ENCODE measurements at places on chromosomes 16 and 17.

DNA sequence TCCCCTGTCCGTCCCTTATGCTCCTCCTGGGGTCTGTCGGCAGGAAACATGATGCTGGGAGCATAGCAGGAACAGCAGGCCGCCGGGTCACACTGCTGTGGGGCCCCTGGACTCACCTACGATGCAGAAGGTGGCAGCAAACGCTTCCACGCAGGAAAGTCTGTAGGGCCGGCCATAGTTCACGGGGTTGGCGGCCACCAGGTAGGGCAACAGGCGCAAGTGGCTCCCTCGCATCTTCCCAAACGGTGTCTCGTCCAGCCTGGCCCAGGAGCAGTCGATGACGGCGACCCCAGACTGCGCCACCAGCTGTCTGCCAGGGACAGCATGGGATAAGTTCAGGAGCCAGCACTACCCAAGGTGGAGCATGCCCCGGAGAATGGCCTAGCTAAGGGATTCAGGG, 987 bp downstream of the TSR3 start:
- DNase-seq = no peak

- DNase-seq = no peak
Measured at GRCh38 chr16:9016824-9017223, 53.1 kb upstream of the USP7 start.

GRCh38 chr16:88406096-88407041, 23.6 kb downstream of the ZNF469 start:
- no peak for DNase-seq

DNA sequence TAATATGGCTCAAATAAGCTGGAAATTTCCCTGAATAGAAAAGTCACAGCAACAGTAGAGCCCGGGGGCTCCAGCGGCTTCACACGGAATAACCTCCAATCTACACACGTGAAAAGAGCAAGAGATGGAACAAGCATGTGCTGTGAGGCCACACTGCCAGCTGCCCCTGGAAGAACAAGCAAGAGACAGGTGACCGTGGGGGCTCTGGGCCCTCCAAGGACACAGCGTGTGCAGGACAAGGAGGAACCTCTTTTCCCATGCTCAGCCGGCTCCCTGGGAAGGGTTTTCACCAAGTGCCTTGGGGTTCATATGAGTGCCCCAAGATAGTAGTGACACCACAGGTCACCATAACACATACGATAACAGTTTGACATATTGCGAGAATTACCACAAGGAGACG, 110.2 kb upstream of the ZNF750 start:
- no peak for DNase-seq

- DNase-seq = peak; percentile 70
Measured at GRCh38 chr17:72122765-72123529, 2.1 kb downstream of the SOX9 start.

DNA sequence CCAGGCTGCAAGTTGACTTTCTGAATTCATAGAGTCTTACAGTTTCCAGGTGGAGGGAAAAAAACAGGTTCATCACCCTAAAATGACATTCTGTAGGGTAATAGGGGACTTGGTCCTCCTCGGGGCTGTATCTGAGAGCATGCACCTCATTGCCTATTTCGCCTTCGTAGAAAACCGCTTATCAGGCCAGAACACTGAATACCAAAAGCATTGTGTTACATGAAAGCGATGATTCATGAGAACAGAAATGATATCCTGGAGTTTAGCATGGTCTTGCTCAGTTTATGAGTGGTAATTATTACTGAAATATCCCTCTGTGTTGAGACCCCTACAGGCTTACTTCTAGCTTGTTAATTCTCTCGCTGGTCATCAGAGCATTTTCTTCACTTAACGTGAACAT, 61.4 kb upstream of the ARHGAP44 start:
- no peak for DNase-seq

GRCh38 chr17:67648032-67648905, 69.5 kb upstream of the NOL11 start:
- DNase-seq = no peak

DNA sequence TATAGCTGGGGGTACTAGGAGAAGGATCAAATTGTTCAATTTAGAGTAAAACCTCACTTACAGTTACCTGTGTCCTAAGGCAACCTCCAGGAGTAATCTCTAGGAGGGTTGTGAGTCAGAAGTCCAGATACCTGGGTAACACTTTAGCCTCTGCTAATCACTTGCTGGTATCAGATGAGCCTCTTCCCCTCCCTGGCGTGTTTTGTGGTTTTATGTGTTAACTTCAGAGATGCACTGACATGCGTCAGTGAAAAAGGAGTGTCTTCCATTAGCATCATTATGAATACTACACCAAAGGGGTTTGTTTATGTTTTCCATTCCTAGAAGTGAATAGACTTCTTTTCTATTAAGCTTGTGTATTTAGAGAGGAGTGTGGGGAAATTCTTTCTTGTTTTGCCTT, 208.2 kb downstream of the FTO start:
- no peak for DNase-seq

GRCh38 chr16:8905168-8905762, 23.1 kb downstream of the LITAFD start:
- DNase-seq = no peak

DNA sequence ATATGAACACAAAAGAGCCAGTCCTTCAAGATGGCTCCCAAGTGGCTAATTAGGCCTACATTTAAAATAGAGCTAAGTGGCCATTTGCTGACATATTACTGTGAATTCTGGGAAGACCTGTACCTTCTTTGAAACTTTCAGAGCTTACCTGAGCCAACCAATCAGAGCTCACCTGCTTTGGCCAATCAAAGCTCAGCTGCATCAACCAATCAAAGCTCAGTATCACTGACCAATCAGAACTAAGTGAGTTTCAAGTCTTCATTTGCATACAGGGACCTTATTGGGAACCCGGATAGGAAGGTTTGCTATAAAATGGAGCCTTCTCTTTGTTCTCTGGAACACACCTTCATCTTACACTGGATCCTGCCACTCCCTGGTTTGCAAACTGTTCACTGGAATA, 63.7 kb downstream of the FOXL1 start:
- no peak for DNase-seq

DNA sequence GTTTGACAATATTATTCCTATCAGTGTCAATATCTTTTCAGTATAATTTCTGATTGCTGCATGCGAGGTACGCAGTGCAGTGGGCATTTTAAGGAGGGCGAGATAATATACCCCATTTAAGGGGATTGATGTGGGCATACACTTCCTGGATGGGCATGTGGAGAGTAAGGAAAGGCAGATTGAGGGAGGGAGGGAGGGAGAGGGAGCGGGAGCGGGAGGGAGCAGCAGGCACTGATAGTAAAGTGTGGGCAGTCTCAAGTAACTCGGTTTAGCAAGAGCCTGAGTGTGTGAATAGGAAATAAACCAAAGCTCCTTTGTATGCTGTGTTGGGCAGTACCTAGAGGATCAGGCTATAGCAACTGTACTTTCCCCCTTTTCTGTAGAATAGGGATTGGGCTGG, 5.1 kb downstream of the BPTF start:
- peak; percentile 15 for DNase-seq

- DNase-seq = no peak
Measured at GRCh38 chr16:85324488-85324887, 212.2 kb upstream of the CIBAR2 start.

GRCh38 chr17:79948945-79949655, 86.6 kb downstream of the TBC1D16 start:
- no peak for DNase-seq

DNA sequence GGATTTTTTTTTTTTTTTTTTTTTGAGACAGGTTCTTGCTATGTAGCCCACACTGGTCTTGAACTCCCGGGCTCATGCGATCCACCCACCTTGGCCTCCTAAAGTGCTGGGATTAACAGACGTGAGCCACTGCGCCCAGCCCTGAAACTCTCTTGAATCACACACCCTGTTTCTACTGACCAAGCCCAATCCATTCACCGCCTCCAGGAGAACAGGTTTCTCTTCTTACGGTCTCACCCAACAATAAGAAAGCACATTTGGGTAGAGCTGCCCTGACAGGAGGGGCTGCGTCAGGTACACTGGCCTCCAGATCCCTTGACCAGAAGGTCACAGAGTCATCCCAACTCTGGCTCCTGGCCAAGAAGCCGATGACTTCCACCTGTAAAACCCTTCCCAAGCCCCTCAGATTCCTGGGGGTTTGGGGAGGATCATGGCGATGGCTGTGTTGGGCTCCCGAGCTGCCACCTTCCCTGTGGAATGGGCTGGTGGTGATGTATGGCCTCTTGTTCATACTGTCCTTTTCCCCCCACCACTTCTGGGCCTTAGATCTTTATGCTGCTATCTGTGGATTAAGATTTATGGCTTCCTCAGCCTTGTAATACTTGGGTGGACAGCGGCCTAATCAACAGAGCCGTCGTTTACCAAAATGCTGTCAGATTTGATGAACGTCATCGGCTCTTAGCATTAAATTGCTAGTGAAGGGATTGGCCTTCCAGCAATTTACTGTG, 89.1 kb downstream of the KATNIP start:
- no peak for DNase-seq

DNA sequence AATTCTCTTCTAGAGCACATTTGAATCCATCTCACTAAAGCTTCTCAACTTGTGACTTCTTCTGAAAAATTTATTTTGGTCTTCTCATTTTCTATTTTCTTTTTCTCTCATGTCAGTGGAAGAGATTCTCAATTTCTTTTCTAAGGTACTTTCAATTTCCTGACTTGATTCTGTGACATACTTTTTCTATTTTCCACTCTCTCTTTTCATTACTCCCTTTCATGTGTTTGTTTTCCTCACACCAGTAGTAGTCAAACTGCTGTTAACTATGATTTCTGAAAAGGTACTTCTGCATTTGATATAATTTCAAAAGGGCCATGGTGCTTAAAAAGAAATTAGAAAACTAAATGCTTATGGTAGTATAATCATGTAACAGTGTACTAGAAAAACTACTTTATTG, 41.9 kb downstream of the NFAT5 start:
- DNase-seq = no peak

- no peak for DNase-seq
Measured at GRCh38 chr16:87344931-87345631, 27.9 kb upstream of the C16orf95 start.

GRCh38 chr16:27127308-27127707, 60.6 kb downstream of the C16orf82 start:
- no peak for DNase-seq

DNA sequence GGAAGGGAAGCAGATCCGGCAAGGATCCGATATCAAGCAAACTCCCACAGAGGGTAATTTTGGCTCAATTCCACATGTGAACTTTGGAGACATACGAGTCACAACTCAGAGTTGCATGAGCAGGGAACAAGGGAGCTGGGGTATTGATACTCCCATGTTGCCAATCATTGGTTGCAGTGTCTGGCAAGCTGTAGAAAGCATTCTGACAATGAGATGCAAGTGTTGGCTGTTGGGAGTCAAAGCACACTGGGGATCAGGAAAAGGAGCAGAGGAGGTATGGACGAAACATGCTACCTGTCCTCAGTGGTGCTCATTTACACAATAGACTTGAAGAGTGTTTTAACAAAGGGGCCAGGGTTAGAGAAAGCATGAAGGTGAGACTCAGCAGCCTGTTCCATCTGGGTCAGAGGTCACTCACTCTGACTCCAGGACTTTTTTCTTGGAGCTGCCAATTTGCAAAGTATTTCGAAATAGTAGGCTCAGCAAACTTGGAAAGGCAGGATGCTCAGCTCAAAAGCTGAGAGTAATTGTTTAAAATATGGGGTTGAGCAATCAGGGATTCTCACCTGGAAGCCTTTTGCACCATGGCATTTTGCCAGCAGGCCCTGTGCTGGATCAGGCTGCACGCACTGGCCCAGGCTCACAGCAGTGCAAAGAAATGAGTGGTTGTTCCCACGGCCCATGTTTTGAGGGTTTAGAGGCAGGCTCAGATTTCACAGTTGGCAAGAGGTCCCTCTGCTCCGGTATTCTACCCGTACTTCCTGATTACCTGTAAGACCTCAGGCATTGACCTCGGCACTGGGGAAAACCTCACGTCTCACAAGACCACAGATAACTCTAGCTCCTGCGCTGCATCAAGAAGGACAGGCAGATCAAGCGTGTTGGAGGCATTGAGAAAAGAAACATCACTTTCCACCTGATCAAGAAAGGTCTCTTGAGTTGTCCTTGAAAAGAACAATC, 17.6 kb upstream of the NKD1 start:
- no peak for DNase-seq

DNA sequence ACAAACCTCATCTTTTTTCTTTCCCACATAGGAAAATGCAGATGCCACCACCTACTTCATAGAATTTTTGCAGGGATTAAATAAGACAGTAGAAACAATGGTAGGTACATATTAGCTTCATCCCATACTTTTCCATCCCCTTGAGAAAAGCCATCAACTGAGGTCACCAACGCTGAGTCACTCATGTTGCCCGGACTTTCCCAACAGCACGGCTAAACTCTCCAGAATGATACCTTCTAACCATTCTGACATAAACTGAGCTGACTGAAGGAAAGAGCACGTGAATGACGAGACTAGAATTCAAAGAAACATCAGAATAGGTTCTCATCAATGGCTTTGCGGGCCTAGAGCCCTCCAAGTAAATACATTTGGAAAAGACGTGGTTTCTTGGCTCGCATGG, 146.0 kb upstream of the RCVRN start:
- DNase-seq = no peak

- no peak for DNase-seq
Measured at GRCh38 chr17:4444782-4445473, 11.2 kb downstream of the SPNS3 start.

DNA sequence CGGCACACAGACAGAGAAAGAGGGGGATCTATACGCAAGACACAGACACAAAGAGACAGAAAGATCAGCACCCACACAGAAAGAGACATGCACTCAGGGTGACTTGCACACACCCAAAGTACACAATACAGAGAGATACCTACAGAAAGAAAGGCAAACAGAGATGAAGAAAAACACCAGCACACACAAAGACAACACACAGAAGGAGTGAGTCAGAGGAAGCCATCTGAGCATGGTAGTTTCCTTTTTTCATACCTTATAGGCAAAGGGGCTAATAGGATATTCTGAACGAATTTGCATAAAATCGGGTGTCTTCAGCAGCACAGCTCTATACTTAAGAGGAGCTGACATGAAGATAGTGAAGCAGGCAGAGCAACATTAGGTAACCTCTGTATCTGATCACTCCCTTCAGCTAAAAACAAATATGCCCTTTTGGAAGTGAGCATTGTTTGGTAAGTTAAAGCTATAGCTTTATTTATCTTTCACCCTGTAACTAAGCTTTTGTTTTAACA, 198.6 kb downstream of the AATF start:
- DNase-seq = no peak

- DNase-seq = no peak
Measured at GRCh38 chr16:86667035-86667434, 88.7 kb downstream of the FOXL1 start.

- no peak for DNase-seq
Measured at GRCh38 chr16:31438414-31438813, 4.2 kb downstream of the ZNF843 start.

GRCh38 chr16:149024-149660, 3.3 kb upstream of the HBZ start:
- no peak for DNase-seq

GRCh38 chr16:66596986-66597848, 7.3 kb upstream of the CMTM3 start:
- DNase-seq = no peak

DNA sequence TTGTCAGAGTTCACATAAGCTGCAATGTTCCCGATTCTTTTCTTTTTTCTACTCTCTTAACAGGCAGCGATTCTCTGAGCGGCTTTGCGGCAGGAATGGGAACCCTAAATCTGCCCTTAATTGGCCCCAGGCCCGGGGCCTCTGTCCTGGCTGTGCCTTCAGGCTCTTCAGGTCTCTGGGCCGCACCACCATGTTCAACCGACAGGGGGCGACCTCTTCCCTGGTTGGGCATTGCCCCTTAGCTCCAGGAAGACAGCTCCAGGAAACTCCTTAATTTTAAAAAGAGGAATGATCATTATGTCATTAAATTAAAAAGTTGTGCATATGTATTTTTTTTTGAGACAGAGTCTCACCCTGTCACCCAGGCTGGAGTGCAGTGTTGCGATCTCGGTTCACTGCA, 20.3 kb downstream of the CACNG5 start:
- no peak for DNase-seq
